Kidney (tissue), 22 donors: ENCODE measurements at places on chromosomes 6 and 20. TPM values are rescaled to one million over a fixed set of nuclear protein-coding genes. Genes with fewer than 3 reads are reported as not detected.

The PBX2 gene
- 34.6 TPM for polyA plus RNA-seq

The BCAS4 gene
- 17.1 TPM for polyA plus RNA-seq

The THBS2 gene
- 2.7 TPM for polyA plus RNA-seq

The UBE2C gene
- 2.0 TPM for polyA plus RNA-seq
